ENCODE measurements at places on chromosomes 2 and 18.

- no peak for DNase-seq
These were observed 30.0 kb downstream of the RNF125 start for GRCh38 chr18:32048507-32049091.

DNA sequence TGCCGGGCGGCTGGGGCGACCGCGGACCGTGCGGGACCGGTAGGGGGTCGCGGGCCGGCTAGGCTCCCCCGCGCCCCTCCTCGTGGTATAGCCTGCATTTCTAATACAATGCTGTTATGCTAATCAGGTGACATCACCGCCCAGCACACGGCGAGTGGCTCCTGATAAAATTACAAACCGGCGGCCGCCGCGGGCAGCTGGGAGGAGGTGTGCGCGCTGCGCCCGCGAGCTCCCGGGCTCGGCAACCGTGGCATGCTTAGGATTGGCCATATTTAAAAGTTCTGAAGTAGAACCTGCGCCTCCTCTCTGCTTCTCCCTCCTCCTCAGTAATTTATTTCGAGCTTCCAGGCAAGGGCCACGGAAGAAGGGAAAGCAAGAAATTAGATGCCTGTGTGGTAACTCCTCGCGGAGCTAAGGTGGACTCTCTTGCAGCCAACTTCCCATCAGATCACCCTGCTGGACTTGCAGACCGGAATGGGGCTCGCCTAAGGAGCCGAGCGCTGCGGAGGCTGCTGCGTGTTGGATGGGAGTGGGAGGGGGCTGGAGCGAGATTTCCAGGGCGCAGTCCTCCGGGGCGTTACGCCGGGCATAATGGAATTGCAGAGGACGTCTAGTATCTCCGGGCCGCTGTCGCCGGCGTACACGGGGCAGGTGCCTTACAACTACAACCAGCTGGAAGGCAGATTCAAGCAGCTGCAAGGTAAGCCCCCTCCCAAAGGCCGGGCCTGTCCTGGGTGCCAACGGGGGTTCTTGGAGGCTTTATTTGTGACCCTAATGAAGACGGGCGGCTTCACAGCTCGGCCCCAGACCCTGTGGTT is 102.3 kb downstream of the SPTBN1 start:
- DNase-seq, result no peak

DNA sequence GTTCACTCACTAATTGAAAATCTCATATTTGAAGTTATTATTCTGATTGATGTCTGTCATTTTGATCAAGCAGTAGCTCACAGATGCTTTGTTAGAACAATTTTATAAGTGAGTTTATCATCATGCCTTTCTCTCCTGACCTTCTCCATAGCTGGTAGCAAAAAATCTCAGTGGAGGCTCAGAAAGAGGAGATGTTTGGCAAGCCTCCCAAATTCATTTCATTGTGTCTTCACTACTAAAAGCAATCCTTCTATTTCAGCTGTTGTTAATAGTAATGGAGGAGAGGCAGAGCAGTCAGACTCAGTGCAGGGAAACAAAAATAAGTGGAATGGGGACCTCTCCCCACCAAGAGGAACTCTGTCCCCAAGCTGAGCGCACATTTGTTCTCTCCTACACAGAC is 2127.8 kb upstream of the CELF4 start:
- DNase-seq, result no peak

GRCh38 chr2:239774142-239774462 is 251.0 kb downstream of the NDUFA10 start:
- DNase-seq, result no peak

- no peak for DNase-seq
These were observed 366.7 kb upstream of the DLGAP1 start for GRCh38 chr18:4821801-4822200.

DNA sequence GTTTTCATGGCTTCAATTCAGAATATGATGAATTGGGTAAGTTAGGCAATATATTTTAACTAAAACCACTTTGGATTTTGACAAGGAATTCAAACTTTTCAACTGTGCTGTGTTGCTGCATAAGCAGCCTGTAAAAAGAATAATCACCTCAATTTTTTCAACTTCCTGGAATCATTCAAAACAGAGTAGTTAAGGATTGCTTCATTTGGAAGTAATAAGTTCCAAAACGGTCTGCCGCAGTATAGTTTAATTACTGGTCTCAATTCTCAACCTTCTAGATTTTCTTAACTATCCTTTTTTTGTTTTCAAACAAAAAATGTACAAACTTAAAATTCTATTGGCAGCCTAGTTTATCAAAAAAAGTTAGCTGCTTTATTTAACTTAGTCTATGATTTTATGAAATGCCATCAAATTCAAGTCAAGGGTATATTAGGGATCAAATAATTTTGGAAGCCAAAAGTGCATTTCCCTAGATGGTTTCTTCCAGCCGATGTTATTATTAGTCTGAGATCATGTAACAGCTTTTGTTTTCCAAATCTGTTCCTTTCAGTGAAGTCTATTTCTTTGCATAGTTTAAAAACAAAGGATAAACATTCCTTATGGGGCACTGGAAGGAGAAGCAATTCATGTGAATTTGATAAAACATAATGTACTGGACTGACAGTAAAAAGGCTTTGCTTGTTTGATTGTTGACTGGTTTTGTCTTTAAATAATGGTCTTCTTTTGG is 76.1 kb upstream of the ETAA1 start:
- no peak for DNase-seq

- DNase-seq, result no peak
These were observed 543.0 kb upstream of the TNP1 start for GRCh38 chr2:217402761-217403383.
